ENCODE measurements at places on chromosomes 3 and 15. TPM values are rescaled to one million over a fixed set of nuclear protein-coding genes. Genes with fewer than 3 reads are reported as not detected.

Gene CX3CR1
- total RNA-seq: 2.2 TPM

Gene NEIL1
- 47.2 TPM for total RNA-seq

Gene SH2D7
- not detected for total RNA-seq

Gene PLA2G4D
- not detected for total RNA-seq

Gene MESP2
- not detected for total RNA-seq

Gene PIERCE2
- total RNA-seq: 4.8 TPM

GRCh38 chr3:147356145-147356908 is 50.0 kb downstream of the ZIC4 start:
- H3K27ac ChIP-seq: no peak overlapping the region
- H3K4me3 ChIP-seq: no peak overlapping the region
- H3K4me1 ChIP-seq: no peaks in the 10 kb centered on the region
- H3K27me3 ChIP-seq: peaks cover 4% of the 10 kb centered on the region

- peaks cover 12% of the 10 kb centered on the region for H3K4me1 ChIP-seq
- DNase-seq: no peak
- H3K36me3 ChIP-seq: no peaks in the 10 kb centered on the region
- H3K27ac ChIP-seq: no peak overlapping the region
- no peaks in the 10 kb centered on the region for H3K27me3 ChIP-seq
Observed at GRCh38 chr3:128170866-128171516, 17.7 kb downstream of the EEFSEC start.

GRCh38 chr3:27643355-27643754 is 78.8 kb downstream of the EOMES start:
- no peak overlapping the region for H3K27ac ChIP-seq
- H3K27me3 ChIP-seq: no peaks in the 10 kb centered on the region
- H3K4me3 ChIP-seq: no peak overlapping the region
- no peak for DNase-seq
- no peaks in the 10 kb centered on the region for H3K36me3 ChIP-seq

DNA sequence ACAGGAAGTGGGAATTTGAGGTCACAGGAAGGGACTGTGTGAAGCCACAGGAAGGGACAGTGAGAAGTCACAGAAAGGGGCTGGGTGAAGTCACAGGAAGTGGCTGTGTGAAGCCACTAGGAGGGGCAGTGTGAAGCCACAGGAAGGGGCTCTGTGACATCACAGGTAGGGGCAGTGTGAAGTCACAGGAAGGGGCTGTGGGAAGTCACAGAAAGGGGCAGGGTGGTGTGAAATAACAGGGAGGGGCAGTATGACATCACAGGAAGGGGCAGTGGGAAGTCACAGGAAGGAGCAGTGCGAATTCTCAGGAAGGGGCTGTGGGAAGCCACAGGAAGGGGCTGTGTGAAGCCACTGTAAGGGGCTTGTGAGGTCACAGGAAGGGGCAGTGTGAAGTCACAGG is 35.8 kb downstream of the GASK1A start:
- no peaks in the 10 kb centered on the region for H3K4me1 ChIP-seq
- no peaks in the 10 kb centered on the region for H3K36me3 ChIP-seq
- no peak overlapping the region for H3K27ac ChIP-seq
- no peaks in the 10 kb centered on the region for H3K27me3 ChIP-seq
- DNase-seq: no peak
- H3K4me3 ChIP-seq: no peak overlapping the region

- peaks cover 16% of the 10 kb centered on the region for H3K4me1 ChIP-seq
- no peaks in the 10 kb centered on the region for H3K27me3 ChIP-seq
- no peak overlapping the region for H3K4me3 ChIP-seq
Observed at GRCh38 chr3:70042641-70043040, 43.1 kb downstream of the SAMMSON start.

- no peaks in the 10 kb centered on the region for H3K36me3 ChIP-seq
- peak overlapping the region; percentile 95 for H3K27ac ChIP-seq
- peaks cover 20% of the 10 kb centered on the region for H3K4me1 ChIP-seq
- peak overlapping the region; percentile 73 for H3K4me3 ChIP-seq
- H3K27me3 ChIP-seq: no peaks in the 10 kb centered on the region
Observed at GRCh38 chr15:58931987-58932588, 1.4 kb downstream of the SLTM start.

- no peaks in the 10 kb centered on the region for H3K4me1 ChIP-seq
- H3K27me3 ChIP-seq: no peaks in the 10 kb centered on the region
- no peak overlapping the region for H3K27ac ChIP-seq
- H3K36me3 ChIP-seq: peaks cover 4% of the 10 kb centered on the region
- H3K4me3 ChIP-seq: no peak overlapping the region
Observed at GRCh38 chr3:134148534-134148933, 102.1 kb downstream of the RYK start.

GRCh38 chr3:142523921-142524566 is 54.5 kb downstream of the ATR start:
- no peak overlapping the region for H3K4me3 ChIP-seq
- no peak for DNase-seq
- peaks cover 58% of the 10 kb centered on the region for H3K36me3 ChIP-seq
- no peaks in the 10 kb centered on the region for H3K4me1 ChIP-seq
- H3K27ac ChIP-seq: no peak overlapping the region
